CD4-positive, alpha-beta T cell treated with Interleukin-15 for 4 hours (primary cell): ENCODE measurements at places on chromosomes 12 and 14.

- DNase-seq: no peak
These were observed 22.0 kb upstream of the PPP1R12A start for GRCh38 chr12:79956896-79957295.

DNA sequence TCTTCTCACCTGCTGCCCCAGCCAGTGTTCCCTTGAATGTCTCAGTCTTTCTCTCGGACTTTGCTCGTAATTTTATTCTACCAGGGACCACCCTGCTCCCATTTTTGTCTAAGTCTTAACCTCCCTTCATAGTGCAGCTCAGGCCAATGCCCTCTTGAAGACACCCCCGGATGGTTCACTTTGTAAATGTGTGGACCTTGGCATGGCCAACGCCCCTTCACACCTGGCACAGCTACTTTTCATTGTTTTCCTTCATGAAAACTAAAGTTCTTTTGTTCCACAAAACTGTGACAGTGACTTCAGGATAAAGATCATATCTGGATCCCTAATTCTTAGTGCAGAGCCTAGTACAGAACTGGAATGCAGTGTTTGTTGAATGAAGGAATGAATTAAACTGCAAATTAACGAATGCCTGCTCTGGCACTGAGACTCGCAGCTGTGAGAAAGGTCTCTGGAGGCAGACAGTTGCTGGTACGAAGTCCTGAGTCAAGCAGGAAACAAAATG, 3.5 kb upstream of the RNASE4 start:
- no peak for DNase-seq

DNA sequence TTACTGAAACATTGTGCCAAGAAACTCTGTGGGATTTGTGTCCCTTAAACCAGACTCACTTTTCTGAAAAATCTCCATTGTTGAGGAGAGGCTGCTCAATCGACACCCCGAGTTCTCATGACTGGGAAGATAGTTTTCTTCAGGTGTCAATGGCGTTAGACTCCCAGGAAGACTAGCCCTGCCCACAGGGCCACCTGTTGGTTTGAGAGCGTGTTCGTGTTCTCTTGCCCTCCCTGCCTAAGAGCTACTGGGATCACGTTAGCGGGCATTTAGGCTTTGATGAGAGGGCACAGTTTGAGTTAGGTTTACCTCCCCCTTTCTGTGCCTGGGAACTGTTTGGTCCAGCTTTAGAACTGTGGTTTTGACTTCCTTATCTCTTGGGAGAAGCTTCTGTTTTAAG, 10.7 kb upstream of the UNC119B start:
- DNase-seq: no peak

DNA sequence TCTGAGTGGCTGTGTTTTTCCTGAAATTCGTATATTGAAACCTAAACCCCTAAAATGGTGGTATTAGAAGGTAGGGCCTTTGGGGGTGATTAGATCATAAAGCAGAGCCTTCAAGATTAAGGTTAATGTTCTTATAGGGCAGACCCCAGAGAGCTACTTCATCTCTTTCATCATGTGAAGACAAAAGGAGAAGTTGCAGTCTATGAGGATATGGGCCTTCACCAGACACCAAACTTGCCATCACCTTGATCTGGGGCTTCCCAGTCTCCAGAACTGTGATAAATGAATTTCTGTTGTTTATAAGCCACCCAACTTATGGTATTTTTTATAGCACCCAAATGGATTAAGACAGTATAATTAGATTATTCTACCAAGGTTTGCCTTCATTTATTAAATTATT, 275.0 kb upstream of the ATP2B1 start:
- no peak for DNase-seq

- no peak for DNase-seq
These were observed 341.4 kb downstream of the RAD51B start for GRCh38 chr14:68160779-68161546.

DNA sequence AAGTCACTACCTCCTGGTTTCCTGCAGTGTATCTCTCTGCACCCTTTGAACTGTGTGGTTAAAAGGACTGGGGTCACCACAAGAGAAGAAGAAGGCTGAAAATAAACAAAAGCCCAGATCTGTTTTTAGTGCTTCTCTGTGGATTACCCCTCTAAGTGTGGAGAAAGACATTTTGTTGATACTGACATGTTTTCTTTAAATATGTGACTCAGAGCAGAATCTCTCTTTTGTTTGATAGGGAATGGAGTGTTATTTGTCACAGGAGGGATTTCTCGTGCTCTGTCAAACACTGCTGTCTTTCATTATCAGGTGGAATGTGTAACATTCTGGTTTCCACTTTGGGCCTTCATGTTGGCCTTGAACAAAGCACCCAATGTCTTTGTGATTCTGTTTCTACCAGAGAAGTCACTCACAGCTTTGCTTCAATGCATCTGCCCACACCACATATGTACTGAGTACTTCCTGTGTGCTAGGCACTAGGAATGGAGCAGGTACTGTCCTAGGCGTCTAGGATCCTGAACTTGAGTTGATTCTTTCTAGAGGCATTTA, 82.1 kb downstream of the PLXNC1 start:
- DNase-seq: no peak
